Placental epithelial cell (primary cell): ENCODE measurements at places on chromosomes 11 and 22. TPM values are rescaled to one million over a fixed set of nuclear protein-coding genes. Genes with fewer than 3 reads are reported as not detected.

The UPK3A gene
- total RNA-seq = not detected in 2 replicates

The TTC36 gene
- 1.2 and 2.7 TPM in 2 replicates for total RNA-seq

The GLYAT gene
- total RNA-seq = 0.65 TPM in 1 of 2 replicates, not detected in the other

The TRPC6 gene
- under 0.01 TPM in 1 of 2 replicates, not detected in the other for total RNA-seq

The FXYD6 gene
- total RNA-seq = 0.39 TPM in 1 of 2 replicates, not detected in the other

The ISX gene
- not detected in 2 replicates for total RNA-seq

The SCN2B gene
- total RNA-seq = not detected in 2 replicates

The ANKK1 gene
- 1.6 and 2.0 TPM in 2 replicates for total RNA-seq

The KCNJ1 gene
- total RNA-seq = not detected in 2 replicates

The NNMT gene
- total RNA-seq = 3.1 and 4.0 TPM in 2 replicates

The C11orf42 gene
- not detected in 2 replicates for total RNA-seq

The ARHGAP8 gene
- total RNA-seq = 9.0 and 12.6 TPM in 2 replicates

The CLDN5 gene
- total RNA-seq = not detected in 2 replicates

The SCN3B gene
- under 0.01 and 0.76 TPM in 2 replicates for total RNA-seq

The SYT9 gene
- total RNA-seq = 0.39 and 0.43 TPM in 2 replicates

The NPTXR gene
- total RNA-seq = 0.43 and 0.79 TPM in 2 replicates

The DDTL gene
- total RNA-seq = 1.6 and 9.8 TPM in 2 replicates

The GCAT gene
- 11.4 and 29.3 TPM in 2 replicates for total RNA-seq

The SNRPD3 gene
- total RNA-seq = 84.4 and 105 TPM in 2 replicates

The DNAJB13 gene
- total RNA-seq = not detected in 2 replicates

The DBX1 gene
- not detected in 2 replicates for total RNA-seq

The PCNX3 gene
- 28.3 and 47.3 TPM in 2 replicates for total RNA-seq

The NXPE1 gene
- total RNA-seq = not detected in 2 replicates

The KCNJ11 gene
- total RNA-seq = under 0.01 TPM in 1 of 2 replicates, not detected in the other

The C22orf31 gene
- 0.39 TPM in 1 of 2 replicates, not detected in the other for total RNA-seq

The SLC5A1 gene
- total RNA-seq = not detected in 2 replicates

The SOX10 gene
- not detected in 2 replicates for total RNA-seq

The CABP4 gene
- total RNA-seq = not detected in 2 replicates

The ANKRD49 gene
- 14.5 and 16.5 TPM in 2 replicates for total RNA-seq

The EFCAB6 gene
- 2.5 and 3.5 TPM in 2 replicates for total RNA-seq

The OSBP2 gene
- 0.11 and 1.2 TPM in 2 replicates for total RNA-seq

The MTNR1B gene
- total RNA-seq = not detected in 2 replicates

The HTR3B gene
- not detected in 2 replicates for total RNA-seq

The TAF10 gene
- total RNA-seq = 23.6 and 35.0 TPM in 2 replicates

The CTSW gene
- total RNA-seq = 0.79 TPM in 1 of 2 replicates, not detected in the other

The RAB39A gene
- 0.11 and 0.39 TPM in 2 replicates for total RNA-seq

The ESAM gene
- under 0.01 and 0.22 TPM in 2 replicates for total RNA-seq

The SLC22A9 gene
- total RNA-seq = not detected in 2 replicates

The GAS2L1 gene
- 16.1 and 17.5 TPM in 2 replicates for total RNA-seq

The VSTM5 gene
- 0.39 and 0.87 TPM in 2 replicates for total RNA-seq

The C11orf86 gene
- not detected in 2 replicates for total RNA-seq

The MMP7 gene
- not detected in 2 replicates for total RNA-seq

The PRR5L gene
- 59.3 and 81.7 TPM in 2 replicates for total RNA-seq
